ENCODE measurements at places on chromosomes 5 and 9.

GRCh38 chr5:74679966-74680365 lies 5.1 kb upstream of the HEXB start:
- peak; percentile 27 for DNase-seq

DNA sequence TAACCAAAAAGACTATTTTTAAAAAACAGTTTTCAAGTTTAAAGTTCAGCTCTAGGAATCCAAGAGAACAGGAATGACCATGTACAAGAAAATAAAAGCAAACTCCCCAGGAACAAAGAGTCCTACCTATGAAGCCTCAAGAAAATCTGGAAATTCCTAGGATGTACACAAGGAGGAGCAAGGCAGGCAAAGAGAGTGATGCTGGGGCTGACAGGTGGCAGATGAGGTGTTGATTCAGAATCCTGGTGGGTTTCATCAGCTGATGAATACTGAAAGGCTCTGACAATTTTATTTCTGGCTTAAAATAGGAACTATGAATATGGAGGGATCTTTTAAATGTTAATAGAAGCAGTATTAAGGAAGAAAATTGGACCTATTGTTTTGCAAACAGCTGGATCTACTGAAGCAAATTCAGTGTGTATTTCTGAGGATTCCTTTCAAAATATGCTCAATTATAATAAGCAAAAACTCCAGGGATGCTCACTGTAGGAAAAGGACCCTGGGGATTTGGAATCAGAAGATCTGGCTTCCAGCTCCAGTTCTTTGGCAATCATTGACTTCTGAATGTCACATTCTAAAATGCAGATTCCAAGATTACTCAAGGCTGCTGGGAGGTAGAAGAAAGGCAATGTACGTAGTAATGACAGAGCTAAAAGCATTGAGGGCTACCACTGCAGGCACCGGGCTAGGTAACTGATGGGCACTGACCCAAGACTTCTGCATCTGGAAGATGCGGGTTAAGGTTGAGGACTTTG lies 28.0 kb upstream of the SH3RF2 start:
- DNase-seq, result no peak

DNA sequence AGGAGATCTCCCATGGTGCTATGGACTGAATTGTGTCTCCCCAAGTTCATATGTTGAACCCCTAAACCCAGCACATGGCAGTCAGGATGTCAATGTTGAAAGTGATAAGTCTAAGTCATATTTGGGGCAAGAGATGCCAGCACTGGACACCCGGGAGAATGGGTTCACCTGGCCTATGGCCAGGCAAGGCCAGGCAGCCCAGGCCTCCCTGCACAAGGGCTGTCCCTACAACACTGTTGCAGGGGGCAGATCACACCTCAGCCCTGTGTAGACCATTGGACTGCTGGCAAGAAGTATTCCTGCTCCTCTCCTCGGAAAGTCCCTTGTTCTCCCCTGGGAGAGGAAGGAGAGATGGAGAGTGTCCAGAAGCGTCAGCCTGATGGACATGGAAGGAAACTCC lies 240.5 kb downstream of the GADD45G start:
- DNase-seq, result no peak

GRCh38 chr5:32193591-32193990 lies 19.5 kb upstream of the GOLPH3 start:
- peak; percentile 91 for DNase-seq

DNA sequence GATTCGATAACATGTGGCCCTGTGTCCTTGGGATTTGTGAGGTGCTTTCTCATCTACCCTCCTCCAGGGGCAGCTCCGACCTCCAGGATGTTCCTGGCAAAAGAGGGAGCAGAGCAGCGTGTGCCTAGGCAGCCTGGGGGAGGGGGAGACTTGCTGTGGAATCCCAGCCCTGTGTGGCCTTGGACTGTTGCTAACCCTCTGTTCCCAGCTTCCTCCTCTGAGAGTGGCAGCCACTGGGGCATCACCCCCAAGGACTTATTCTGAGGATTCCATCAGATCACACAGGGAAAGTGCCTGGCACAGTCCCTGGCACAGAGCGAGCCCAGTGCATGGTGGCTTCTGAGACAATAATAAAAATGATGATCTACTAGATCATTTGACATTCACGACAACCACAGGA lies 265.1 kb upstream of the MVB12B start:
- no peak for DNase-seq

- no peak for DNase-seq
These were observed 95.2 kb downstream of the MVB12B start for GRCh38 chr9:126421567-126422428.

GRCh38 chr5:173764332-173765028 lies 123.7 kb upstream of the CPEB4 start:
- DNase-seq, result peak; percentile 87

DNA sequence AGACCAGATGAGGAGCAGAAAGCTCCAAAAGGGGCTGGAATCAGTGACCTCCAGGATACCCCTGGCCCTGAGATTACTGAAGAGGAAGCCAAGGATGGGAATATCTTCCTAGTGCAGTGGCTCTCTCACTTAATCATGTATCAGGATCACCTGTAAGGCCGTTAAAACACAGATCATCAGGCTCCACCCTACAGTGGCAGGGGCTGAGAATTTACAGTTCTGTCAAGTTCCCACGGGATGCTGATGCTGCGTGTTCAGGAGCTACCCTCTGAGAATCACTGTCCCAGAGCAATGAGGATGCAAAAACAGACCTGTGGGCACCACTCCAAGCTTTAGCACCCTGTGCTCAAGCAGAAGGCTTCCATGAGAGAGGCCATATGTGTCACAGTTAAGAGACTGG lies 291.9 kb downstream of the ASTN2 start:
- no peak for DNase-seq
